ENCODE measurements at places on chromosomes 12 and 14.

DNA sequence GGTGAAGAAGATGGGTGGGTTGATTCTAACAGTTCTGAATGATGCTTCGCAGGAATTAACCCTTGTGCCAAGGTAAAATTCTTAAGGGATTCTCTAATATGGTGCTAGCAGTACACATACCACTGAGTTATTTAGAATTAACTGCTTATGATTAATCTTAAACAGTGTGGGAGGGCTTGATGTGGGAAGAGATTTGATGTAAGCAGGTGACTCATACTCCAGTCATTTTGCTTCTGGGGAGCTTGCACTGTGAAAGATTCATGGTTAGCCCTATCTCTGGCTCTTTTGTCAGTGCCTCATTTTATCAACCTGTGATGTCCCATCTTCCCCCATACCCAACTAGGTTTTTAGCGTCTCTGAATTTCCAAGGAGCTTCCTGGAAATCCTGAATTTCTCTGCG, 83.8 kb downstream of the NRXN3 start:
- no peak for DNase-seq

GRCh38 chr14:64688031-64688430, 16.2 kb upstream of the PLEKHG3 start:
- no peak for DNase-seq

GRCh38 chr12:2353691-2354090, 300.9 kb downstream of the CACNA1C start:
- DNase-seq: no peak

- no peak for DNase-seq
These were observed 177.9 kb upstream of the PRMT8 start for GRCh38 chr12:3313066-3313465.

DNA sequence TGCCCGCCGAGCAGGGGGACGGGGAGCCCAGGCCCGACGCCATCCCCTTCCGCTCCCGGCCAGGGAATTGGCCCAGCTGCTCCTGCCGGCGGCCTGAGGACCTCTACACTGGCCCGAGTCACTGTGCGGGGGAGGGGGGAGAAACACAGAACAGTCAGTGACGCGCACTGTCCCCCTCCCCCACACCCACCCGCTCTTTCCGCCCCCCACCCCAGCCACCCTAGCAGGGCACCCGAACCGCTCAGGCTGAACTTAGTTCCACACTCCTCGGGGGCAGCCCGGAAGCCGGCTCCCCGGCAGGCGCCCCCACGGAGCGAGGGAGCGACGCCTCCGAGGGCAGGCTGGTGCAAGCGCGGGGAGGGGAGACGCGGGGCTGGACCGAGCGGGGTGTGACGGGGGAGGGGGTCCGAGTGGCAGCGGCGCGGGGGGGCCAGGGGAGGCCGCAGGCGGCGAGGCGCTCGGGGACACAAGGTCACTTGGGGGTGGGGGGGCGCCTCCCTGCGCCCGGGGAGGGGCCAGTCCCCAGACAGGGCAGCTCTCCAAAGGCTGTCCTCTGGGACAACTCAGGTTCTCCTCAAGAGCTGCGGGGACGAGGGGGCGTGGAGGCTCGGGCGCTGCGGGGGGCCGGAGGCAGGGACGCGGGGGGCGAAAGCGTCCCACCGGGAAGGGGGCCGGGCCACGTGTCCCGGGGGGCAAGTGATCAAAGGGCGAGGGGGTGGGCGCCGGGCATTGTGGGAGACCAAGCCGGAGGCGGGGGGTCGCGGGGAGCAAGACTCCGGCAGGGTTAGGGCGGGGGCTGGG, 648 bp downstream of the CHD4 start:
- peak; percentile 78 for DNase-seq

DNA sequence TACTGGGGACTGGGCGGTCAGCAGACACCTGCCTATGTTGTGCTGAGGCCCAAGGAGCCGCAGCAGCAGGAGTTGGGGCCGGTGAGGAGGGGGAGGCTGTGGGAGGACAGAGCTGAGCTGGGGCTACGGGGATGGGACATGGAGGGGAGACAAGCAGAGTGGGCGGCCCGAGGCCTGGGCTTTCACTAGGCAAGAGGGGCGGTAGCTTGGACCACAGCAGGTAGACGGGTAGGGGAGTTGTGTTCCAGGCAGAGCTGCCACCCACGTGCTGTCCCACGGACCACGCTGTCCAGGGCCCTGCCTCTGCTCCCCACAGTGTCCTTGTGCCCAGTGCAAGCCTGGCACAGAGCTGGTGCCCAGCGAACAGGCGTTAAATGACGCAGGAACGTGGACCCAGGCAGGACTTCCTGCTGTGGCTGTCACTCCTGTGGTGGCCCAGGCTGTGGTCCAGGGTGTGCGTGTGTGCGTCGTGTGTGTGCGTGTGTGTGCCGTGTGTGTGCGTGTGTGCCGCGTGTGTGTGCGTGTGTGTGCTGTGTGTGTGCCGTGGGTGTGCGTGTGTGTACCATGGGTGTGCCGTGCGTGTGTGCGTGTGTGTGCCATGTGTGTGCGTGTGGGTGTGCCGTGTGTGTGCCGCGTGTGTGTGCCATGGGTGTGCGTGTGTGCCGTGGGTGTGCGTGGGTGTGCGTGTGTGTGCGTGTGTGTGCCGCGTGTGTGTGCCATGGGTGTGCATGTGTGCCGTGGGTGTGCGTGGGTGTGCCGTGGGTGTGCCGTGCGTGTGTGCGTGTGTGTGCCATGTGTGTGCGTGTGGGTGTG, 6.8 kb downstream of the CEP170B start:
- DNase-seq: no peak

GRCh38 chr14:72443991-72444441, 449.9 kb downstream of the DPF3 start:
- no peak for DNase-seq

DNA sequence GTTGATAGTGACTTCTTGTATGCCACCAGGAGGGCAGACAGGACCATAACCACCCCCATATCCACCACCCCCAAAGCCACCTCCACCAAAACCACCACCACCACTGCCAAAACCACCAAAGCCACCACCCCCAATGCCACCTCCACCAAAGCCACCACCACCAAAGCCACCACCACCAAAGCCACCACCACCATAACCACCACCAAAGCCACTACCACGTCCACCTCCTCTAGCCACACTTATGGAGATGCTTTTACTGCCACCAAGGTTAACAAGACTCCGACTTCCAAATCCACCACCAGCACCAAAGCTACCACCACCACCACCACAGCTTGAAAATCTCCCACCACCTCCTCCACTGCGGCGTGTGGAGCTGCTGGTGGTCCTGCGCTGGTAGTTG, 332 bp downstream of the KRT1 start:
- DNase-seq: no peak
